ENCODE measurements at places on chromosomes 13 and 19.
A peak's percentile ranks its signal among the peaks of the same experiment; 100 is the strongest.

DNA sequence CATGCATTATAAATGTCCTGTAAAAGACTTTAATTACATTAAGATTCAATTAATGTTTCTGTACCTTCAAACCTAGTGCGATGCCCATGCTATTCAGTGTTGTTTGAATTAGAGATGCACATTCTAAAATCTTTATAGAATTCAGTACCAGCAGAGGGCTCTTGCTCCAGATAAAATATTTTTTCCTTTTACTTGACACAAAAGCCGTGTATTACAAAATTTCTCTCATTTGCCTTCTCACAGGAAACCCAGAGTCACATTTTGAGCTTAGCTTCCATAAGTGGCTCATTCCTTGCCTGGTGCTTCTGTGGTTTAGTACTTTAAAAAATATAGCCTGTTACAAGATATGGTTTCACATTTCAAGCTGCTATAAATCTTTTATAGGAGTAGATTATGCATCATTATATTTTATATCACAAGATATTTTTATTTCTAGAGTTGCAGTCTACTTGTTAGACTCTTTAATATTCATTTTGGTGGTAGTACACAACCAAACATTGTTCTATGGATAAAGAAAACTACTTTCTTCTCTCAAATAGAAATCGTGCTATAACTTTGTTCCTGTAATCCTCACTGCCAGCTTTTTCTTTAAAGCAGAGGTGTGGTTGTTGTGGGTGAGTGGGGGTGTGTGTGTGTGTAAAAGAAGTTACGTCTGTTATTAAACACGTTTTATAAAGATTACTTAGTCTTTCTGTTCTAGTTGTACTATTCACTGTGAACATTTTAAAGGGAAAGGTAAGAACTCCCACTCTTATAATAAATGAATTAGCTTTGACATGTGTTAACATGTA, 101.4 kb downstream of the RNF17 start:
- DNase-seq, result no peak

DNA sequence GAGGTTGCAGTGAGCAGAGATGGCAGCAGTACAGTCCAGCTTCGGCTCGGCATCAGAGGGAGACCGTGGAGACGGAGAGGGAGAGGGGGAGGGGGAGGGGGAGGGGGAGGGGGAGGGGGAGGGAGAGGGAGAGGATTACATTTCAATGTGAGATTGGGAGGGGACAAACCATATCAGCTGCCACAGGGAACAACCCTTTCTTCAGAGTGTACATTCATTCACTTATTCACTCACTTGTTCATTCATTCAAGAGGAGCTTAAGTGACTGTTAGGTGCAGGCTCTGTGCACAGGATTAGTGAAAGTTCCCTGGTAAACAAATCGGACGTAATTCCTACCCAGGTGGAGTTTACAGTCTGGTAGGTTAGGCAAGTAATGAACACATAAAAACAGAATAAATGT, 65.6 kb upstream of the MEDAG start:
- DNase-seq, result no peak

- DNase-seq, result no peak
Measured at GRCh38 chr13:24392972-24393371, 83.6 kb downstream of the C1QTNF9 start.

DNA sequence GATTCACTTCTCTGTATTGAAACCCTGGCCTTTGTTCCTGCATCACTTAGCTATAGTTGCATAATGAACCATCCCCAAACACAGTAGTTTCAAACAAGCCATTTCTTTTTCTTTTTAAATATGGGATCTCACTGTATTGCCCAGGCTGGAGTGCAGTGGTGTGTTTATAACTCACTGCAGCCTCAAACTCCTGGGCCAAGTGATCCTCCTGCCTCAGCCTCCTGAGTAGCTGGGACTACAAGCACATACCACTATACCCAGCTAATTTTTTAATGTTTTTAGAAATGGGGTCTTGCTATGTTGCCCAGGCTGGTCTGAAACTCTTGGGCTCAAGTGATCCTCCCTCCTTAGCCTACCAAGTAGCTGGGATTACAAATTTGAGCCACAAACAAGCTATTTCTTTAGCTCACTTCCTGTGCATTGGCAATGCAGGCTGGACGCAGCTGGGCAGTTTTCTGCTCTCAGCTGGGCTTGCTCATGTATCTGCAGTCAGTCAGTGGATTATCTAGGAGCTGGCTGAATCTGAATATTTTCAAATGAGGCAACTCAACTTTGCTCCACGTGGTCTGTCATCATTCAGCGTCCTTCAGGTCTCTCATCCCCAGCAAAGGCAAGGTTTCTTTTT, 49.5 kb upstream of the SIN3B start:
- DNase-seq, result no peak

DNA sequence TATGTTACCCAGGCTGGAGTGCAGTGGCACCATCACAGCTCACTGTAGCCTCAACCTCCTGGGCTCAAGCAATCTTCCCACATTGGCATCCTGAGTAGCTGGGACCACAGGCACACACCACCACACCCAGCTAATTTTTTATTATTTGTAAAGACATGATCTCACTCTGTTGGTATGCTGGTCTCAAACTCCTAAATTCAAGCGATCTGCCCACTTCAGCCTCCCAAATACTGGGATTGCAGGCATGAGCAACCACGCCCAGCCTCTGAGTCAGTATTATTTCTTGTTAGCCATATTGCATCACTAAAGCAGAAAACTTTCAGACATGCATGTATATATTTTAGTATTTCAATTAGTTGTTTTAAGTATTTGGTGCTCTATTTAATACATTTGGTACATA, 376.4 kb downstream of the GPC6 start:
- DNase-seq, result peak; percentile 75

GRCh38 chr19:38033658-38034491, 126.9 kb downstream of the SIPA1L3 start:
- DNase-seq, result no peak

- DNase-seq, result no peak
Measured at GRCh38 chr19:17826508-17827056, 5.3 kb upstream of the INSL3 start.

GRCh38 chr19:15330801-15331418, 1.4 kb downstream of the BRD4 start:
- peak; percentile 54 for DNase-seq

DNA sequence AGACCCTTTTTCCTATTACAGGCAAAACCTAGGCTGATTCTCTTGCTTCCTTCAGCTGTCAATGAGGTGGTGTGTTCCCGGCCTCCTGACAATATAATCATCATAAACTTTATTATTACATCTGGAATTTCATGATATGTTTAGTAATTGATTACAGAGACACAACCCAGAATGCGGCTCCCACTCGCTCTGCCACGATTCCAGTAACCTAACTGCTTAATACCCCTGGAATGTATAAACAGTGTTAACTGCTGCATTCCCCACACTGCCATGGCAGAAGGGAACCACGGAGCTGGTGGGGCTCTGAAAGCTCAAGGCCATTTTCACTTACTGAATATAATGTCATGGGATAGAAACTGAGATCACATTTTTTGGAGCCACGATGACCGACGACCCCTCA, 17.1 kb downstream of the TSHZ3 start:
- no peak for DNase-seq

- DNase-seq, result no peak
Measured at GRCh38 chr19:42494321-42494720, 34.0 kb downstream of the CEACAM1 start.

- no peak for DNase-seq
Measured at GRCh38 chr13:49958321-49958720, 22.2 kb upstream of the SPRYD7 start.

GRCh38 chr13:34356686-34357434, 538.9 kb downstream of the RFC3 start:
- no peak for DNase-seq

DNA sequence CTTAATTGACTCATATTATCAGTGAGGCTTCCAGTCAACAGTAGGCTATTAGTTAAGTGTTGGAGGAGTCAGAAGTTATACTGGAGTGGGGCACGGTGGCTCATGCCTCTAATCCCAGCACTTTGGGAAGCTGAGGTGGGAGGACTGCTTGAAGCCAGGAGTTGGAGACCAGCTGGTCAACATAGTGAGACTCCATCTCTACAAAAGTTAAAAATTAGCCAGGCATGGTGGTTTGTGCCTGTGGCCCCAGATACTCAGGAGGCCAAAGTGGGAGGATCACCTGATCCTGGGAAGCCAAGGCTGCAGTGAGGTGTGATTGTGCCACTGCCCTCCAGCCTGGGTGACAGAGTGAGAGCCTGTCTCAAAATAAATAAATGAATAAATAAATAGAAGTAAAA, 53.2 kb downstream of the COMP start:
- no peak for DNase-seq

- no peak for DNase-seq
Measured at GRCh38 chr13:40148742-40149141, 493.3 kb downstream of the COG6 start.

GRCh38 chr13:40568246-40569023, 98.0 kb downstream of the FOXO1 start:
- no peak for DNase-seq

DNA sequence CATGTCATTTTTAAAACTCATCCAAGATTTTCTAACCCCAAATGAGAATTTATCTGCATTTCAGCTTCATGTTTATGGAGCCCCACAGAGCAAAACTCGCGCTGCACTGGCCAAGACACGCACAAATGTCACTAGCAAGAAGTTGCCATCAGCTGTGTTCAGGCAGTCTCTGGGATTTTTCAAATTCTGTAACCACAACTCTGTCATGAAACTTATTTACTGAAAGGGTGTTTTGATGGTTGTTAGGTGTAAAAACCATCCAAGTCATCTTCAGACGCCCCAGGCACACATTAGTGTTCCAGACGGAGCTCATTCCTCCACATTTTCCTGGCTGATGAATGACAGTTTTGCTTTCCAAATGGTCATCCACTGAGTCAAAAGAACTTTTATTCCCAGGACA, 63.4 kb downstream of the SLC7A1 start:
- DNase-seq, result no peak

- no peak for DNase-seq
Measured at GRCh38 chr19:19409205-19409604, 3.7 kb downstream of the GATAD2A start.
